ENCODE measurements at places on chromosomes 4 and X.

DNA sequence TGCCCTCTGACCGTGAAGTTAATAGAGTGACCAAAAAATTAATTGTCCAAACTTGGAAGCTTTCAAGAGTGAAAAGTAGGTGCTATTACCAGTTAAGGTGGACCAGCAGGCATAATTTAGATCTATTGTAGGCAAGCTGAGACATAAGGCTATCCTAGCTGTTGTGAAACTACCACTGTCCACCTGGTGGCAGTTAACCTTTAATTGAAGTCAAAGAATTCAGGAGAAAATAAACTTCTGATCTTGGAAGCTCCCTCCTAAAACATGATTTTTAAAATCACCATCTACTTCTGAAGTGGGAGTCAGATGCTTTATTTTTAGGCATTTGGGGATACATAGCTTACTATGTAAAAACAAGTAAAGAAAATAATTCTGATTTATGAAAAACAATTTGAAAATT is 636.3 kb upstream of the HTR2C start:
- no peak for DNase-seq

- DNase-seq: no peak
Measured at GRCh38 chr4:18049446-18049845, 27.9 kb upstream of the LCORL start.

- DNase-seq: no peak
Measured at GRCh38 chr4:143397335-143397734, 60.7 kb downstream of the GAB1 start.

- no peak for DNase-seq
Measured at GRCh38 chrX:42366181-42366580, 411.8 kb downstream of the PPP1R2C start.

Data from endothelial cell (in vitro differentiated cells).